ENCODE measurements at places on chromosomes 16 and 17. TPM values are rescaled to one million over a fixed set of nuclear protein-coding genes. Genes with fewer than 3 reads are reported as not detected.

SLC47A2 gene
- not detected for total RNA-seq

LIG3 gene
- 70.9 TPM for total RNA-seq

PHKG2 gene
- 43.6 TPM for total RNA-seq

SHISA6 gene
- total RNA-seq, result not detected

UNC13D gene
- total RNA-seq, result 185 TPM

TNP2 gene
- not detected for total RNA-seq

DNA sequence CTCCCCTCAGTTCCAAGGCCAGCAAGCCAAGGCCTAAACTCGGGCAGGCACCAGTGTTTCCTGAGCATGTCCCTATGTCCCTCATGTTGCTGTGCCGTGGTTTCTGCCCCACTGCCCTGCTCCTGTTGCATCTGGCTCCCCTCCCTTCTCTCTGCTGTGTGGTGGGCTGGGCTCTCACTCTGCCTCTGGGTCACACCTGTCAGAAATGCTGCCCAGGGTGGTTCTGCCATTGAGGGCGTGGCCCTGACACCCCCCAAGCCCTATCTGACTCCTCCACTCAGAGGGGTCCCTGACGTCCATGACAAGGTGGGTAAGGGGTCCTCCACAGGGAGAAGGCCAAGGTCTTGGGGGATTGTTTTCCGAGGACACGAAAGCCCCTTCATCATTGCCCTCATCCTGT is 9.2 kb upstream of the ITGA3 start:
- no peak for DNase-seq

- DNase-seq, result peak; percentile 58
Observed at GRCh38 chr17:45098869-45099616, 33.3 kb downstream of the PLCD3 start.

GRCh38 chr17:49038544-49038943 is 41.4 kb downstream of the IGF2BP1 start:
- no peak for DNase-seq

DNA sequence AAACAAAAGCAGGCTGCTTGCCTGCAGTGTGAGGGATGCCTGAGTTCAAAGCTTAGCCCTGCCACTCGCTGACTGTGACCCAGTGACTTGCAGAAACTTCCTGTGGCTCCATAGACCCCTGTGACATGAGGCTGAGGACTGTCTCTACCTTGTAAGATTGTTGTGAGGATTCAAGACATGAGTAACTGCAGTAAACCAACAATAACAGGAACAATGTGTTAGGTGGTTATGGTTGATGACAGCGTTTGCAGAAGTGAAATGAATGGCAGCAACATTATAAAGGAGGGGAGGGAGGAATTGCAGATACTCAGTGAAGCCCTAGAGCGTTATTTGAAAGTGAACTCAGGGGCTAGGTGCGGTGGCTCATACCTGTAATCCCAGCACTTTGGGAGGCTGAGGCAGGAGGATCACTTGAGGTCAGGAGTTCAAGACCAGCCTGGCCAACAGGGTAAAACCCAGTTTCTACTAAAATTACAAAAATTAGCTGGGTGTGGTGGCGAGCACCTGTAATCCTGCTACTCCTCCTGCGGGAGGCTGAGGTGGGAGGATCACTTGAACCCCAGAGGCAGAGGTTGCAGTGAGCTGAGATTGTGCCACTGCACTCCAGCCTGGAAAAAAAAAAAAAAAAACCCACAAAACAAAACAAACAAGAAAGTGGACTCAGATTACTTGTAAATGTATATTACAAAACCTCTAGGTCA is 33.5 kb upstream of the EMP2 start:
- DNase-seq, result no peak

DNA sequence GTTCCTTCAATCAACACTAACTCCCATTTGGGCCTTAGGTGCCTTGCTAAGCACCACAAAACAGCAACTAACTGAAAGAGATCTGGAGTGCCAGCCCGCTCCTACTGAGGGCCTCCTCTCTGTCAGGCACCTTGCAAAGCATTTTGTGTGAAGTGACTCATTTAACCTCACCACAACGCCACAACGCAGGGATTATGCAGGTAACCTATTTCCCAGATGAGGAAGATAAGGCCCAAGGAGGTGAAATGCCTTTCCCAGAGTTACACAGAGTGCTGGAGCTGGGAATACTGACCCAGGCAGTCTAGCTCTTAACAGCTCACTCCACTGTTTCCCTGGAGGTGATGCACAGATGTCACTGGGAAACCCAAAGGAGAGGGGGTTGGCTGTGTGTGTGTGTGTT is 32.8 kb downstream of the DRC3 start:
- DNase-seq, result no peak

- DNase-seq, result no peak
Observed at GRCh38 chr17:3885970-3886369, 6.9 kb downstream of the CAMKK1 start.

- DNase-seq, result no peak
Observed at GRCh38 chr16:68902003-68902968, 59.0 kb downstream of the TANGO6 start.

- no peak for DNase-seq
Observed at GRCh38 chr17:80428796-80429195, 13.8 kb downstream of the ENDOV start.

- DNase-seq, result no peak
Observed at GRCh38 chr16:30760001-30760559, 1.8 kb downstream of the CFAP119 start.

- DNase-seq, result no peak
Observed at GRCh38 chr17:19756546-19756945, 8.4 kb upstream of the ALDH3A1 start.

GRCh38 chr17:44979426-44979995 is 11.4 kb upstream of the C1QL1 start:
- no peak for DNase-seq

- DNase-seq, result no peak
Observed at GRCh38 chr17:20071824-20072691, 62.9 kb downstream of the SPECC1 start.

DNA sequence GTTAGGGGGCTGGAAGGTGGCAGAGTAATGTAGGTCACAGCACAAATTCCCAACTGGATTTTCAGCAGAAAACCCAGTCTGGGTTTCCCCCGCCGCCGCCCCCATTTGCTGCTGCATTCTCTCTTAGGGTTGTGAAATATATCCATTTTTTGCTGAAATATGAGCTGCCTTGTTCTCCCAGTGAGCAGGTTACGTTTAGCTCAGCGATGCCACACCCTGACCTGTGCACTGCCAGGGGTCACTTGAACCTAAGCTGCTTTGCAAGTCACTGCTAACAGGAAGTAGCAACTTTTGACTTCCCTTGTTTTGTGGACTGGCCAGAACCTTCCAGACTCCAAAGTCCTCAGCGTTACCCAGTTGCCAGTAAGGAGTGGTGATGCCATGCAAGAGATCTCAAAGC is 274.1 kb downstream of the CPPED1 start:
- DNase-seq, result no peak

DNA sequence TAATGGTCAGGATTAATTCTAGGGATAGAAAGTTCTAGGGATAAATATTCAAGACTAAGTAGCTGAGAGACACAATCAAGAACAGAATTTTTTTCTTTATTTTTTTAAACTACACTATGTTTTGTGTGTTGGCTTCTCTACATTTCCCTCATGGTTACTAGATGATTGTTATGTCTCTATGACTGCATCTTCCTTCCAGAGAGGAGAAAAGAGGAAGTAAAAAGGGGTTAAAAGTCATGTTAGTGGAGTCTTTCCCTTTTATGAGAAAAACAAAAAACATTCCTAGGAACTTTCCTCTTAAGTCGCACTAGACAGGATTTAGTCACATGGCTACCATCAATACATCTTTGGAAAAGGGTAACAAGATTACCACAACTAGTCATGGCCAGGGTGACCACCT is 375.0 kb downstream of the KCNJ2 start:
- DNase-seq, result no peak

DNA sequence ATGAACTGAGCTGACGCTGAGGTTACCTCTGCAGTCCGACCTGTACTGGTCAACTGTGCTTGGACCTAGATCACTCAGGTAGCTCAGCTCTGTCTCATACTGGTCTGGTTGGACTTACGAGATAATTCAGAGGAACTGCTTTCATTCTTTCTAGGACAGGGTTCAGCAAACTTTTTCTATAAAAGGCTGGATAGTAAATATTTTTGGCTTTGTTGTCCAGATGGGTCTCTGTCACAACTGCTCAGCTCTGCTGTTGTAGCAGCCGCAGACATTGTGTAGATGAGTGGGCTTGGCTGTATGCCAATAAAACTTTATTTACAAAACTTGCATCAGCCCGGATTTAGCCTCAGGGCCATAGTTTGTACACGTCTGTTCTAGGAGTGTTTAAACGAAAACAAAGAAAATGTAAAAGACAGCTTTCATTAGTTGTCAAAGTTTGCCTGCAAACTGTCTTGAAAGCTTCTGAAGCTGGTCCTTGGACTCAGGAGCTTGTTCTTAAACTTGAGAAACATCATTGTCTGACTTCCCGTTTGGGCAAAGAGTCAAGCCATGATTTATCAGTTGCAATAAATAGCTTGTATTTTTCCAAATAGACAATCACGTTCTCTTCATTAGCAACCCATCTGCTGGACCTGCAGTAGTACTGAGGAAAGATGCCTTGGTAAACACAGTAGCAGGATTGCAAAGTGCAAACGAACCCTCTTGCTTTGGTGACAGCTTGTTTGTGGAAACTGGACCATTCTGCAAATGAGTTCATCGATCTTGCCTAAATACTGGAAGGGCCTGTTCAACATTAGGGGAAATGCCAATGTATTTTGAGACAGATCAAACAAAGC is 253.4 kb downstream of the SNX29 start:
- no peak for DNase-seq

- DNase-seq, result no peak
Observed at GRCh38 chr16:55392701-55393100, 68.7 kb downstream of the IRX6 start.

DNA sequence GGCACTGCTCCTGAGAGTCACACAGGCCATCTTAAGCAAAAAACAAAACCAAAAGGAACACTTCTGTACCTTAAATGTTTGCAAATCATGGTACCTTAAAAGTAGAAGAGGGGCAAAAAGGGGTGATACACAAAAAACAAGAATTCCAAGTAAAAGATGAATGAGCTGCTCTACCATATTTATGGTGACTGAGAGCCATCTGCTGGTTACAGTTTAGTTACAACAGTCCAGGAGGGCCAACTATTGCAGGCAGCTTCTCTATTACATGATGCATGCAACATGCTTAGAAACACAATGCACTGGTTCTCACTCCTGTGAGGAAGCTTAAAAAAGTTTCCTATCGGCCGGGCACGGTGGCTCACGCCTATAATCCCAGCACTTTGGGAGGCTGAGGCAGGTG is 53.5 kb downstream of the STX8 start:
- no peak for DNase-seq

- DNase-seq, result no peak
Observed at GRCh38 chr17:57436565-57436964, 180.2 kb downstream of the MSI2 start.

- no peak for DNase-seq
Observed at GRCh38 chr16:84881702-84882521, 62.1 kb downstream of the CRISPLD2 start.

DNA sequence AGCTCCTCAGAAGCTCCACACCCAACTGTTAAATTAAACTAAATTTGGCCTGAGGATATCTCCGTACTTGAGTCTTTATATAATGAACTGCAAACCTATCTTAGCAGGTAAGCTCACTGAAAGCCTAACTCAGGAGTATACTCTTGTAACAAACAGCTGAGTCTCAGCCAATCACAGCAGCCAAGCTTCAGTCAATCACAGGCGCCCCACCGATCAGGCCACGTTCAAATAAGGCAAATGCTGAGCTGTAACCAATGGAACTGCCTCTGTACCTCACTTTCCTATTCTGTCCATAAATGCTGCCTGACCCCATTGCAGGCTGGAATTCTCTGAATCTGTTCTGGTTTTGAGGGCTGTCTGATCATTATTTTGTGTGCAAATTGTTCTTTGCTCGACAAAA is 93.0 kb upstream of the CES5A start:
- DNase-seq, result no peak

GRCh38 chr17:69574257-69575197 is 160.0 kb downstream of the MAP2K6 start:
- no peak for DNase-seq

DNA sequence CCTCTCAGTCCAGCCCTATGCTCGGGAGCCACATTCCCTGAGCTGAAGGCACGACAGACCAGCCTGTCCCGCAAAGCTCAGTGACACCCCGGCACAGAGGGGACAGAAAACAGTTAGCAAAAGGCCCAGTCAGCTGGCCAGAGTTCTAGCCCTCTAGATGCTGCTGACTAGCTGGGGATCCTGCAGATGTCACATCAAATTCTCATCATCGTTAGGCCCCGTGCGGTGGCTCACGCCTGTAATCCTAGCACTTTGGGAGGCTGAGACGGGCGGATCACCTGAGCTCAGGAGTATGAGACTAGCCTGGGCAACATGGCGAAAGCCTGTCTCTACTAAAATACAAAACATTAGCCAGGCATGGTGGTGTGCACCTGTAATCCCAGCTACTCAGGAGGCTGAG is 17.2 kb downstream of the UBE2O start:
- DNase-seq, result no peak

DNA sequence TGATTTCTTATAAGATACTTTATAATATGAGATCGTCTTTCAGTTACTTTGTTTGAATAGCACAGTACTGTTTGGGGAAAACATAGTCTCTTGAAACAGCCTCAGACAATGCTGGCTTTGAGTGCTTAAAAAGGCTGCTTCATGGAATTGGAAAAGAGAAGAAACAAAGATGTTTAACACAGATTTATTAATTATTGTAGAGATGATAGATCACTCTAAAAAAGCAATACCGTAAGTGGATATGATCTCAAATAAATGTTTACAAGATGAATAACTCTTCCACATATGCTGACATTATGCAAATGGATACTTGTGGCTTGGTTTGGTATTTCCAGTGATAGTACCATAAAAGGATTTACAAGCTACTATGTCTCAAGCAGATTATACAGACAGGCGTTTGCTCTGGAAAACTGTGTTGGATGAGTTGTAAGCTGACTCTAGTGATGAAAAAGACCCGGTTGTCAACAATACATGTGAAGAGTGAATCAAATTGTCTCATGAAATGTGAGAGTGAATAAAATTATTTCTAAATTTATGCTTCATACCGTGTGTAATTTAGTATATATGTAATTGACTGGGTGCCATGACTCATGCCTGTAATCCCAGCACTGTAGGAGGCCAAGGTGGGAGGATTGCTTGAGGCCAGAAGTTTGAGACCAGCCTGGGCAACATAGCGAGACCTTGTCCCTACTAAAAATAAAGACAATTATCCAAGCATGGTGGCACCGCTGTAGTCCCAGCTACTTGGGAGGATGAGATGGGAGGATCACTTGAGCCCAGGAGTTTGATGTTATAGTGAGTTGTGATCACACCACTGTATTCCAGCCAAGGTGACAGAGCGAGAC is 105.4 kb downstream of the FTO start:
- DNase-seq, result no peak

GRCh38 chr17:57206928-57207327 is 49.4 kb upstream of the MSI2 start:
- no peak for DNase-seq
